ENCODE measurements at places on chromosomes 13 and 19.

- no peak for DNase-seq
These were observed 184.9 kb downstream of the TM9SF2 start for GRCh38 chr13:99686157-99686572.

DNA sequence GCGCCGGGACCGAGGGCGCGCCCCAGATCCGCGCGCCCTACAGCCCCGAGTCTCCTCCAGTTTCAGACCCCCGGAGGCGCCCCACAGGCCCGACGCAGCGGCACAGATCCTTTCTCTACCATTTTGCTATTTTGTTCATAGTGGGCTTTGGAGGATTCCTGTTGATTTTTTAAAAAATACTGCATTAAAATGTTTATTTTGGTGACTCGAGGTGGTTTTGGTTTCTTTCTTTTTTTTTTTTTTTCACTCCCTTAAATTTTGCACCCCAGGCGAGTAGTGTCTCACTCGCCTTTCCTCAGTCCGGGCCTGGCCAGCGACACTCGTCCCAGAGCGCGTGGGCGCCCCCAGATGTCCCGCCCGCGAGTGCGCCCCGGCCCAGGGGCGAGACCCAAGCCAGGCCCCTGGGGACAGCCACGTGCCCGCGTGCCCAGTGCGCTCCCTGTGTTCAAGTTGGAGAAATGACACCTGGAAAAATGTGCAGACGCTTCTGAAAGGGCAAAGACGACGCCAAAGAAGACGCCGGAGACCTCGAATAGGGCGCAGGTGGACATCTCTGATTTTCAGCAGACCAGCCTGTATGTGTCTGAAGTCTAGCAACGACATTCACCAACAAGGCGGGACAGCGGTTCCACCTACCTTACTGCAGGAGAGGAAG is 471 bp upstream of the INSR start:
- DNase-seq: no peak

GRCh38 chr13:54433493-54434206 is 1405.0 kb downstream of the OLFM4 start:
- DNase-seq: no peak

DNA sequence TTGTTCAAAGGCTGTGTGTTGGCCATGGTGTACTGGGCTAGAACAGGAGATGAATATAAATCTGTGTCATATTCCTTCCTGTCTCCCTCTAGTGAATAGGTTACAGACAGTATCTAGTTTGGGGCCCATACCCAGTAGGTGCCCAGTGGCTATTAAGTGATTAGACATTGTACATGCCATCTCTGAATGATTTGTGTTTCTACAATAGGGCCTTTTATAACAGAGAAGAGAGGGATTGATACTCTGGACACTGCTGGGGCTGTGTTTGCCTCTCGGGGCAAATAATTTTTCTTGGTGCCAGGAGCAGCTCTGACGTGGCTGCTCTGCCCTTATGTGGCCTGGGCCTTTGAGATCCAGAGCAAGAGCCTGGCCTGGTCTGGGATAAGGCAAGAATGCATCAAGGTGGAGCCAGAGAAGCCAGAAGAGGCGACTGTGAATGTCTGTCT is 403.1 kb downstream of the SPRY2 start:
- DNase-seq: no peak

GRCh38 chr13:110719036-110719710 is 5.7 kb downstream of the ING1 start:
- DNase-seq: no peak

DNA sequence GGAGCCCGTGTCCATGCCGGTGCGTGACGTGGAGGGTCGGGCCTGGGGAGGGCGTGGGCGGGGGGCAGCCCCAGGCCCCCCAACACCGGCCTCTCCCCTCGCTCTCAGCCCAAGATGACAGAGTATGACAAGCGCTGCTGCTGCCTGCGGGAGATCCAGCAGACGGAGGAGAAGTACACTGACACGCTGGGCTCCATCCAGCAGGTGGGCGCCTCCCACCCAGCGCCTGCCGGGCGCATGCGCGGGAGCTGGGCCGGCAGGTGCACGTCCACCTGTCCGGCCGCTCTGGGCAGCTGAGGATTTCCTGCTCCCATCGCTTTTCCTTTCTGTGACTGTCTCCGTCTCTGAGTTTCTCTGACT is 49.8 kb downstream of the VAV1 start:
- DNase-seq: no peak

Data from stimulated activated CD8-positive, alpha-beta memory T cell treated with anti-CD3 and anti-CD28 coated beads, Interleukin-2, amount 100 ng/mL, for 1 hour (primary cell).